ENCODE measurements at places on chromosomes 2 and 18.
A peak's percentile ranks its signal among the peaks of the same experiment; 100 is the strongest.

- H3K36me3 ChIP-seq, result no peaks in the 10 kb centered on the region
- H3K4me3 ChIP-seq, result no peak overlapping the region
- H3K27me3 ChIP-seq, result no peaks in the 10 kb centered on the region
- no peak for DNase-seq
- H3K27ac ChIP-seq, result no peak overlapping the region
Observed at GRCh38 chr2:173690349-173690748, 274.8 kb downstream of the SP3 start.

DNA sequence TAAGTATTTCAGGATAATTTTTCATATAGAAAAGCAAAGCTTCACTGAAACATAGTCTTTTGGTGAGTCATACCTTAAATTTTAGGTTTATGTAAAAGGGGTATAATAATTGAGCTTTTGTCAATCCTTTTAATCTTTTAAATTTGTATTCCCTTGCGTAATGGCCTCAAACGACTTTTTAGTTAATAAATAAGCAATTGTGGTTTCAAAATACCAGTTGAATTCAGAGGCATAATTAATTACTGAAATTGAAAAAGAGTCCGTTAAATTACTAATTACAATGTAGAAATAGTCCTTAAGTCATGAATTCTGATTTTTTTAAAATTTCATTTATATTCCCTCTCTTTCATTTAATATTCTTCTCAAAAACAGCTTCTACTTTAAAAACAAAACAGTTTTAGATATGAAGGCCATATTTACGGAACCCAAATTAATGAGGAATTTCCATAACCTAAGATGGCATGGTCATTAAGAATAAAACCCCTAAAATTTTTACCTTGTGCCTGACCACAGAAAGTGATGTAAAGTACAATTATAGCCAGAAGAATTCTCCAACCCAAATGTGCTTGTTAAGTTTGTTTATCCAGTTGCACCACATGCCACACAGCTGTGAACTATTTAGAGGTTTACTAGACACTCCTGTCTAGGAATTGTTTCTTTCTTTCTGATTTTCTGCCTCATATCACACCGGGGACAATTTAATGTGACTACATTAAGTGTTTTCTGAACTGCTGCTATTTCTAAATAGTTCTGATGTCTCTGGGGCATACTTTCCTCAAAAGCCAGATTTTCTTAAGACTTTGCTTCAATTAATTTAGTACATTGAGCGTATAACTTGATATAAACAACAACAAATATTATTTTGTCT is 60.7 kb upstream of the ITGA4 start:
- DNase-seq, result no peak
- H3K27ac ChIP-seq, result no peak overlapping the region
- H3K27me3 ChIP-seq, result no peaks in the 10 kb centered on the region
- no peaks in the 10 kb centered on the region for H3K4me1 ChIP-seq
- no peaks in the 10 kb centered on the region for H3K36me3 ChIP-seq

DNA sequence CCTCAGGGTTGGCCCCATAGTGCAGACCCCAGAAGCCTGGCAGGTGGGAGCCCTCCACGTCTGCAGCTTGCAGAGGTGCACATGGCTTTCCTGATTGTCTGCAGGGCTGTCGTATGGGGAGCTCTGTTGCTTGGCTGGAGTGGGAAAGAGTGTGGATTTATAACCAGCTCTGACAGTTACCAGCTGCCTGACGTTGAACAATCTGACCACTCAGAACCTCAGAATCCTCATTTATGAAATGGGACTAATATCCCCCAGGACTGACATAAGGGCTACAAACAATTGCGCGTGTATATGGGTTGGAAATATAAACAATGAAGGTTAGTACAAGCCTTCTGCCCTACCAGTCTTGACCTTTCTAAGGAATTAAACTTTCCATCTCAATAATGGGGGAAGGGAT is 13.9 kb upstream of the PXDN start:
- H3K27ac ChIP-seq, result no peak overlapping the region
- H3K36me3 ChIP-seq, result no peaks in the 10 kb centered on the region
- DNase-seq, result no peak
- H3K4me1 ChIP-seq, result no peaks in the 10 kb centered on the region

- H3K4me3 ChIP-seq, result no peak overlapping the region
- peaks cover 8% of the 10 kb centered on the region for H3K36me3 ChIP-seq
Observed at GRCh38 chr2:96548558-96549465, 12.3 kb downstream of the ARID5A start.

DNA sequence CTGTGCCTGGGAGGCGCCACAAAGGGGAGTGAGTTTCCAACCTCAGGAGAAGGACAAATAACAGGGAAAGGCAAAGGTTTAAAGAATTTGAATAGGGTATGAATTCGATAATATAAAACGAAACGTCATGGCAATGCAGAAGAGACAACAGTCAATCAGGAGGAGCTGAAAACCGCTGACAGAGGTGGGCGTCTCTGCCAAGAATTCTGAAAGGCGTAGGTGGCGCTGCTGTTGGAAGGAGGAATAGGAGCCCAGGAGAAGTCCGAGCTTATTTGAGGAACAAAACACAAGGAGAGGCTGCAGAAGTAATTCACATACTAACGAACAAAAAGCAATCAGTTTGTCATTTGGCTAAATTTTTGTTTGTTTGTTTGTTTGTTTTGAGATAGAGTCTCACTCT is 485.8 kb upstream of the POU3F3 start:
- no peak overlapping the region for H3K4me3 ChIP-seq
- peaks cover 11% of the 10 kb centered on the region for H3K4me1 ChIP-seq
- no peaks in the 10 kb centered on the region for H3K27me3 ChIP-seq
- H3K27ac ChIP-seq, result no peak overlapping the region
- no peak for DNase-seq

DNA sequence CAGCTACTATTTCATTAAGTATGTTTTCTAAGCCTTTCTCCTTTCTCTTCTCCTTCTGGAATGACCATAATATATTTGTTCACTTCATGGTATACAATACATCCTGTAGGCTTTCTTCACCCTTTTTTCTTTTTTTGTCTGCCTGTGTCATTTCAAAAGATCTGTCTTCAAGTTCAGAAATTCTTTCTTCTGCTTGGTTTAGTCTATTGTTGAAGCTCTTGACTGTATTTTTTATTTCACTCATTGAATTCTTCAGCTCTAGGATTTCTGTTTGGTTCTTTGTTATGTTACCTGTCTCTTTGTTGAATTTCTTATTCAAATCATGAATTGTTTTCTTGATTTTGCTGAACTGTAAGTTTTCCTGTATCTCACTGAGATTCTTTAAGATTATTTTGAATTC is 109.9 kb downstream of the TMEM131 start:
- H3K4me3 ChIP-seq, result no peak overlapping the region
- no peak for DNase-seq
- H3K27ac ChIP-seq, result no peak overlapping the region
- no peaks in the 10 kb centered on the region for H3K27me3 ChIP-seq
- H3K36me3 ChIP-seq, result peaks cover 15% of the 10 kb centered on the region
- H3K4me1 ChIP-seq, result no peaks in the 10 kb centered on the region

DNA sequence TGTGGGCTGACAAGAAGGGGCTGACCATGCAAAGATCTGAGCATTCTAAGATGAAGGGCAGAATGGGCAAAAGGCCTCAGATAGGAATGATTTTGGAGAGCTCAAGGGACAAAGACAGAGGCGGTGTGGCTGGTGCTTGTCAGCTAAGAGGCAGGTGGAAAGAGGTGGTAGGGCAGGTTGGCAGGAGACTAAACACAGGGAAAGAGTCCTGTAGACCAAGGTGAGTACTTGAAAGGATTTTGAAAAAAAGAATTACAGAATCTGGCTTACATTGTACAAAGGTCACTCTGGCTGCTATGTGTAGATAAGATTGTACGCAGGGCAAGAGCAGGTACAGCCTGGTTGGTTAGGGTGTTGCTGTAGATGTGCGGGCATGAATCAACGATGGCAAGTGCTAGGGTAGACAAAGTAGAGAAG is 50.6 kb downstream of the STK39 start:
- H3K27me3 ChIP-seq, result no peaks in the 10 kb centered on the region
- no peak overlapping the region for H3K27ac ChIP-seq
- no peak overlapping the region for H3K4me3 ChIP-seq
- H3K36me3 ChIP-seq, result no peaks in the 10 kb centered on the region
- H3K4me1 ChIP-seq, result peaks cover 4% of the 10 kb centered on the region

DNA sequence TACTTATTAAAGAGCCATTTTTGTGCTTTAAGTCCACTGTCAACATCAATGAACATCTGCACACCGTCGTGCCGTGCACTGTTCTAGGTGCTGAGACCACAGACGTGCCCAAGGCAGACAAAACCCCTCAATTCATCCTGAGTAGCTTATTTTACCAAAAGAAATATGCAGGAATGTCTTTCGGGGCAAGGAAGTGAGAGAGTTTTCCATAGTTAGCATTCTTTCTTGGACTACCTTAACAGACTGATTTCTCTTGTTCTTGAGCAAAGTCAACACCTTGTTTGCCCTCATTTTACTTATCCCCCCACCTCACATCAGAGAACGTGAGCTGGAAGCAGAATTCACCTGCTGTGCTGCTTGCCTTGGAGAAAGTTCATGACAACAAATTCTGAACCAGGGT is 69.3 kb downstream of the GATA6 start:
- no peaks in the 10 kb centered on the region for H3K4me1 ChIP-seq
- H3K4me3 ChIP-seq, result no peak overlapping the region
- H3K27me3 ChIP-seq, result no peaks in the 10 kb centered on the region
- no peaks in the 10 kb centered on the region for H3K36me3 ChIP-seq

GRCh38 chr2:65350651-65351056 is 81.7 kb downstream of the SPRED2 start:
- H3K27me3 ChIP-seq, result no peaks in the 10 kb centered on the region
- DNase-seq, result no peak
- H3K36me3 ChIP-seq, result no peaks in the 10 kb centered on the region
- no peak overlapping the region for H3K27ac ChIP-seq
- no peak overlapping the region for H3K4me3 ChIP-seq

- peak overlapping the region; percentile 25 for H3K27ac ChIP-seq
- H3K4me3 ChIP-seq, result no peak overlapping the region
- H3K36me3 ChIP-seq, result no peaks in the 10 kb centered on the region
- H3K27me3 ChIP-seq, result no peaks in the 10 kb centered on the region
- H3K4me1 ChIP-seq, result no peaks in the 10 kb centered on the region
- no peak for DNase-seq
Observed at GRCh38 chr18:42113529-42114191, 158.6 kb downstream of the PIK3C3 start.

DNA sequence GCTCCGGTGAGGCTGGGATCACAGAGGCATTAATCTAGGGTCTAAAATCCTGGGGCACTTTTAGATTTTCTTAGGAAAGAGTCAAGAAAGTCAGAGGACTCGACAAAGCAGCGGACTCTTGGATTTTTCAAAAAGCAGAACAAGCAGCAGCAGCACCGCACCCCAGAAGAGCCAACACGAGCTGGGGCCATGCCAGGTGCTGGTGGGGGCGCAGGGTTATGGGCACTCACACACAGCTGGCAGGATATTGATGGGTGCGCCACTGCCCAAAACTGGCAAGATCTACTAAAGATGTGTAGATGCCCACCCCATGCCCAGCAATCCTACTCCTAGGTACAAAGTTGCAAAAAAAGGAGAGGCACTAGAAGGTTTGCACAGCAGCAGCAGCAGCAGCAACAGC is 33.9 kb upstream of the SEMA4C start:
- no peak overlapping the region for H3K27ac ChIP-seq
- no peaks in the 10 kb centered on the region for H3K27me3 ChIP-seq
- H3K36me3 ChIP-seq, result no peaks in the 10 kb centered on the region
- H3K4me3 ChIP-seq, result no peak overlapping the region

Measured in thyroid gland (tissue), 4 donors.